ENCODE measurements at places on chromosomes 11 and 22.
A peak's percentile ranks its signal among the peaks of the same experiment; 100 is the strongest.

- peak; percentile 36 for DNase-seq
These were observed 414.8 kb downstream of the BUD13 start for GRCh38 chr11:116357784-116358544.

GRCh38 chr11:82560836-82561235, 172.8 kb downstream of the FAM181B start:
- no peak for DNase-seq

DNA sequence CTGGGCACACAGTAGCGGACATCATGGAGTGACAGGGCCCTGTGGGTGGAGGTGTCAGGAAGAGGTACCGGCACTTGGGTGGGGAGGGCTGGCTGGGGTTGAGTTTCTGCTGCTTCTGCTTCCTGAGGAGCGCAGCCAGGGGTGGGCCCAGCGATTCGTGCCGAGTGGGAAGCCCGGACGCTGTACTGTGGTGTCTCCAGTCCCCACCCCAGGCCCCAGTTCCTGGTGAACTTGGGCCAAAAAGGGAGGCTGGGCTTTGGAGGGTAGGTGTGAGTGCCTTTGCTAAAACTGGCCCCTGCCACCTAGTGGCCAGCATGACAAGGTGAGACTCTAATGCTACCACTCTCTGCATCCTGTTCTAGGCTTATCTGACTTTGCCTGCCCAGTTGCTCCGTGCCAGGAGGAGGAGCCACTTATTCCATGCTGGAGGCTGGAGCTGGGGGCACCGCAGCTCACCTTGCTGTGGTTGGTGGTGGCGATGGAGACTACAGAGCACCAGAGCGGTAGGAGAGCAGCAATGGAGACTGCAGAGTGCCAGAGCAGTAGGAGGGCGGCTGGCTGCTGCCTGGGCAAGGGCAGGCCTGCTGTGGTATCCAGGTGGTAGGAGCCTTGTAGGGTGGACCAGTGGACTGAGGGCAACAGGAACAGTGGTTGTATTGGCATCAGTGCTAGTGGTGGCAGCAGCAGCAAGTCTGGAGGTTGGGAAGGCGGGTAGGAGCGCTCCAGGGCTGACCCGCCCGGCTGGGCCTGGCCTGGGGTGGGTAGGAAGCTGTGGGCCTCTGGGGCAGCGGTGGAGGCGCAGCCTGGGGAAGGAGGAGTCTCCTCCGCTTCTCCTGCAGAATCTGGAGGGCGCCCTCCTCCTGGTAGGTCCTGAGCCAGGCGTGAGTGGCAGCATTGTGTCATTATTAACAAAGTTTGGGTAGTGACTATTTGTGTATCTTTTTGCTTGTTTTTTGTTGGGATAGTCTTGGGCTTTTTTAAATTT, 2.2 kb upstream of the RFPL2 start:
- no peak for DNase-seq

DNA sequence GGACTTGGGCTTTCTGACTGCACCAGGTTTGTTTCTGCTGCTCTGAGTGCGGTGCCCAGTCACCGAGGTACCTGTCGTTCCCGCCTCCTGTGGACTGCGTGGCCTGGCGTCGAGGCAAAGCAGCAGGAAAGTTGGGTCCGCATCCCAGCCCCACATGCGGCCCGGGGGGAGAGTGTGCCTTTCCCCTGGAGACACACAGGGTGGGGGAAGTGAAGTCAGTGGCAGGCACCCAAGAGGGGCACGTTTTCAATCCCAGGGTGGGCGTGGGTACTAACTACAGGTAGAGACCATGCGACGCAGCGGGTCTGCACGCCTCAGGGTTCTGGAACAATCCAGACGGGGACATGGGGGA, 25.3 kb upstream of the GRAMD4 start:
- no peak for DNase-seq

DNA sequence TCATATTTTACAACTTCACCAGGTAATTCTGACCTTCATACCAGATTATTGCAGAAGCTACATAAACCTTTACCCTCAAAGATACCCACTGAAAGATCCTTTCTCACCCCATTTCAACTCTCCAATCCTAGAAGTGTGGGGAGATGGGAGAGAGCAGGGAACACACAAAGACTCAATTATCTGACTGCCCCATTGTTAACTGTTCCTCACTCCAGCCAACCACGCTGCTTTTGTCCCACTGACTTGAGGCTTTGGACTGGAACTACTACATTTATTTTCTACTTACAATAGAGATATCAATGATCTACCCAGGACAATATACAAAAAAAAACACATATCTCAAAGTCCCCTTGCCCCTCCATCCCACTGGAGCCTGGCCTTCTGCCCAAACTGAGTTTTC, 44.7 kb upstream of the SLN start:
- DNase-seq: no peak

GRCh38 chr11:44989831-44990566, 39.3 kb upstream of the TP53I11 start:
- no peak for DNase-seq

GRCh38 chr11:13280092-13280722, 2.6 kb downstream of the BMAL1 start:
- DNase-seq: no peak

DNA sequence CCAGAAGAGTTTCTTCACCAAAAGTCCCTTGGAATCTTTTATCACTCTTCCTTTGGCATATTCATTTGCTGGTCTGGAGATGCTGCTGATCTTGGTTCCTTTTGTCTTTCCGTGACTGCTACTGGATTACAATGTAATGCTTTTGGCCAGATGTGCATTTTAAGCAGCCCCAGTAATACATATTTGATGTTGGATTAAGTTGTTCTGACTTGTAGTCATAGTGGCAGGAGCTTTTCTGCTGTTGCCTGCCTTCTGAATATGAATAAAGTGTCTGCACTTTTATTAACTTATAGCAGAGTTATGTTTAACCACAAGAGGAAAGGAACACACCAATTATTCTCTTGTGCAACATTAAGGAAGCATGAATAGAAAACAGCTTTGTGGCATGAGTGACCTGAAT, 360.0 kb upstream of the DDI1 start:
- DNase-seq: no peak

GRCh38 chr11:124886476-124886875, 11.2 kb downstream of the ROBO4 start:
- no peak for DNase-seq

DNA sequence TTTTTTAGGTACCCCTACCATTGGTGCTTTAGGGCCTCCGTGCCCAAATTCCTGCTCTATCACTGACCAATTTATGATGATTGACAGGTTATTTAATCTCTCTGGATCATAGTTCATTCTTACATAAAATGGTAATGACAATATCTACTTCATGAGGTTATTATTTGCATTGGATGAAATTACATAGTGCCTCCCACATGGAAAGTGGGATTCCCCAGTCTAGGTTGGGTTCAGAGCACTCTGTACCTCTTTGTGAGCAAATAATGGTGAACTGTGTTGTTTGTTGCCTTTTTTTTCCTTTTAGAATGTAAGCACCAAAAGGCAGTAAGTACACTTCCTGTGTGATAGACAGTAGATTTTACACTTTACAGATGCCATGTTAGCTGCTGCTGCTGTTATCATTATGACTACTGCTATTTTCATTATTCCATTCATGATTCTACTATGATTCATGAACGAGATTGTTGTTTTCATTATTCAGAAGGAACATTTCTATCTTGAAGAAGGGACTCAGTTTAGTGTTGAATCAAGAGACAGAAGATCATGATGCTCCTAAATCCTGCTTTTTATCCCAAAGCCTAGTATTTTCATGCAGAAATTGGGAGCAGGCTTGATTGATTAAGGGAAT, 100.8 kb downstream of the ALX4 start:
- DNase-seq: no peak

GRCh38 chr11:76240666-76241065, 34.4 kb upstream of the WNT11 start:
- no peak for DNase-seq

DNA sequence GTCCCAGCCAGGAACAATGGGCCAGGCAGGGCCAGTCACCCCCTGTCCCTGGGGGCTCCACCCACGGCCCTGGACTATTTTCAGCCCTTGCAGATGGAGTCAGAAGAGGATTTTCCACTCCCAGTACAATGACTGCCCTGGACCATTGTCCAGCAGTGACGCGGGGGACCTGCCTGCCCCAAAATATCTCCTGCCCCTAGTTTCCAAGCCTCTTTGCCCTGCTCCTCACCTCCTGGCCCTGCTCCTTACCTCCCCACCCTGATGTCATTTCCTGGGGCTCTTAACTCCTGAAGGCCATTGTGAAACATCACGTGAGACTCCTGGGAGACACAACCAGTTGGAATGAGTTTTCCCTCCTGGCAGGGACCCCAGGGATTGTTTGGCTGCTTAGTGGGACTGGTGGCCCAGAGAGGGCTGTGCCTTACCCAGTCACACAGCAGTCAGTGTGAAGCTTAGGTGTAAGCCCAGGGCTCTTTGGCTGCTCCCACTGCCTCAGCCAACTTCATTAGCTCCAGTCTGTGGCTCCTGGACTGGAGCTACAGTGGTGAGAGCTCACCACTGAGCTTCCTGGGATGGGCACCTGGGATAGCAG, 22.2 kb downstream of the P2RY2 start:
- no peak for DNase-seq

- no peak for DNase-seq
These were observed 21.3 kb upstream of the DRG1 start for GRCh38 chr22:31378123-31378522.

DNA sequence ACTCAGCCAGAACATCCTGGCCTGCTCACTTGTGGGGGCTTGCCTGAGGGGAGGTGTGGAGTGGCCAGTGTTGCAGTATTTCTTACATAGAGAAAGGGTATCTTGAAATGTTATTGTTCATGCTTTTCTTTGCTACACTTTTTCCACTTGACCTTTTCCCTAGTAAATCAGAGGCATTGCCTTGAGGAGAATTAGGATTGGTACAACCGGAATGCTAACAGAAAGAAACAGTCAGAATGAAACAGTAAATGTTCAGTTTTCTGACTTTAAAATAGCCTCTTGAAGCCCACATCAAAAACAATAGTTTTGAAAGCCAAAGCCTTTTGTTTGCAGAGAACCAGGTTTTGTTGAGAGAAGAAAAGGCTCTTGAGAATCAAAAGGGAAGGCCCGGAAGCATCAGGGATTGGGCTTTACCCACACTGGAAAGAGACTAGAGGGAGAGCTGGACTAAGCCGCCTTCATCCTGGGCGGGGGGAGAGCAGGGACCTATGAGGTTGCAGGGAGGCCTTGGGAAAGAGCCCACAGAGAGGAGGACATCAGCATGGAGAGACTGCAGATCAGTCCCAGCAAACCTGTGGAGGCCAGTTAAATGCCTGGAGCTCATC, 12.4 kb downstream of the ADM start:
- no peak for DNase-seq

GRCh38 chr11:78189851-78190250, 1.1 kb downstream of the USP35 start:
- no peak for DNase-seq

GRCh38 chr11:476416-476815, 26.3 kb downstream of the PTDSS2 start:
- no peak for DNase-seq

- DNase-seq: no peak
These were observed 7.7 kb downstream of the SLC35E4 start for GRCh38 chr22:30643055-30643875.

- peak; percentile 12 for DNase-seq
These were observed 734.7 kb downstream of the KCNA4 start for GRCh38 chr11:29282088-29282487.

DNA sequence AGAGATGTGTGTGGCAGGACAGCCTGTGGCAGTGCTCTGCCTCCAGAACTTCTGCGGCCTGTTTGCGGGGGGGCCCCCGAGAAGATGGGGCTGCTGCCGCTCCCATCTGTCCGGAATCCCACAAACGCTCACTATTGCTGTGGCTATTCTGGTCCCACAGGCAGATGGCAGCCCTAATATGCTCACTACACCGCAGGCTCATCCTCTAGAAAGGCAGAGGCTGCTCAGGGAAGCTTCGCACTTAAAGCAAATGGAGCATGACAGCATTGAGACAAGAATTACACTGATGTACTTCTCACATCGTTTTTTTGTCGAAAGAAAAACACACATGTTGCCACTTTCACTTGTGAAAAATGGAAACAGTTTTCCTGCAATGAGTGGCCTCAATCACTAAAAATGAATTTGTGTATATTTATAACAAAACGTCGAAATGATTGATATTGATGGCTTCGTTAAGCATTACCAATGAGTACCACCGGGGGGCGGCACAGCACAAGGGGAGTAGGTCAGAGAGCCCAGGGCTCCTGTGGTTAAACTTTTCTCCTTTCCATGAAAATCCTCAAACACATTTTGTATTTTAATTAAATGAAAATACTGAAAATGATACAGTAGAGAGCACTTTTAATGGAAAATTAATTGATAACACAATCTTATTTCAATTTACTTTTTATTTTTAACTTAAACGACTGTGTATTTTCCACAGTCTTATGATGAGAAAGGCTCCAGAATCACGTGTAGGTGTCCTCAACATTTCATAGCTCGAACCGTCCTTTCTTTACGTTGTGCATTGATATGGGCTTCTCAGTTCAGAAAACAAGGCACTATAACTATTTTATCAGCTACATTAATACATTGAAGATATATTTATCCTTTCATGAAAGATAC, 69.1 kb downstream of the CTTN start:
- DNase-seq: peak; percentile 51

DNA sequence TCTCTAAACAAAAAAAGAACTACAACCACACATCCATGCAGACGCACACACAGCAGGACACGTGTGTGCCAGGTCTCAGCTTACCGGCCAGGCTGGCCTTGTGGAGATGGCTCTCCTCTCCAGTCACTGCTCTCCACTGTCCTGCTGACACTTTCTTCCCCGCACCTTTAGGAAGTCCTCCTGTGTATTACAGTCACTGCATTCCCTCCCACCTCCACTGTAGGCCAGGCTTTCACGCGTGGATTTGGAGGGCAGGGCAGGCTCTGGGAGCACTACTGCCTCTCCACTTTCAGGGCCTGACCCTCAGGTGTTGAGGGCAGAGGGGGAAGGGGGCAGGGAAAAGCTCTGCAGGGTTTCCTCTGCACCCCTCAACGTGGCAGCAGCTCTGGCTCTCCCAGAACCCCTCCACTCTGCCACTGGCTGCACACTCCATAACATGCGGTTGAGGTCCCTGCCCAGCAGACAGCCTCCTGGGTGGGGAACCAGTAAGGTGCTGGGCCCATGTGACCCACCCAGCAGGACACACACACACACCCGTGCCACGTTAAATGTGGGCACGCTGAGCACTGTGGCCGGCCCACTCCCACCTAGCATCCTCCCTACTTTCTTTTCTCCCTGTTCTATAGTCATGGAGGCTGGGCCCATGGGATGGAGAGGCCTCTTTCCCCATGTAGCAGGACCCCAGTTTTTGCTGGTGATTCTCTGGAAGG, 107.0 kb upstream of the PITPNB start:
- no peak for DNase-seq

- DNase-seq: no peak
These were observed 133.4 kb upstream of the E2F8 start for GRCh38 chr11:19374151-19374569.

- DNase-seq: peak; percentile 79
These were observed 23.6 kb downstream of the DUSP8 start for GRCh38 chr11:1548221-1549070.

- DNase-seq: no peak
These were observed 77.6 kb downstream of the MED15 start for GRCh38 chr22:20584872-20585638.

GRCh38 chr11:34792814-34793258, 123.3 kb downstream of the APIP start:
- DNase-seq: no peak
